SK-N-MC (cell line): ENCODE measurements at places on chromosomes 3 and 15.
A peak's percentile ranks its signal among the peaks of the same experiment; 100 is the strongest.

DNA sequence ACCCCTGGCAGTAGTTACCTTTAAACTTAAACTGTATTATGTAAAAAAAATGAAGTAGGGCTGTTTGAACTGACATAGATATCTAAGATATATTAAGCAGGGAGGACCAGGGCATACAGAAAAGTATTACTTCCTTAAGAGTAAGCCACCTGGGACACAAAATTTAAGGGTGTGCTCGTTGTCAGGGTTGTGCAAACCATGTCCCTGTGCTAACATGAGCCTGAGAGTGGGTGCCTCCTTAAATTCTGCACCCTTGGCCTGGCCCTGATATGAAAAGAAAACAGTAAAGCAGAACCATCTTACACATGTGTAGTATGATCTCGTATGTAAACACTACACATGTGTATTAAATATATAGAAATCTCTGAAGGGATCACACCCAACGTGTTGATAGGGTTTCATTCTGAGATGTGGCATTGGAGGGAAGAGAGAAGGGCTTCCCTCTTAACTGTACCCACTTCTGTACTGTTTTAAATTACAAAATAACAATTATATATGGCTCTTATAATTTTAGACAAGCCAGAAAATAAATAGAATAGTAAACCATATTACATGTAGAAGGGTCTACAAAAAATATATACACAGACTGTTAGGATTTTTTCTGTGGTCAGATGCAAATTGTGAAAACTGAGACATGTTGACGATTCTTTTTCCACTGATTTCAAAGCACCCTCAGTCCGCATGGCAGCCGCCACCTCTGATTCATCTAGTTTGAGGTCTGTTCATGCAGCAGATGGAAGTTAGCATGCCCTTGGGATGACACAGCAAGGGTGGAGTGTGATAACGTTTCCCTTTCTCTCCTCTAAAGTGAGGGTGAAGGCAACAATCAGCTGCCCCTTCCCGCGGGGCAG, 400.8 kb upstream of the PROK2 start:
- DNase-seq: no peak

- no peak for DNase-seq
Observed at GRCh38 chr3:180467177-180467576, 134.8 kb upstream of the TTC14 start.

GRCh38 chr15:63978511-63979261, 67.6 kb downstream of the DAPK2 start:
- DNase-seq: no peak

GRCh38 chr3:168342946-168343850, 247.5 kb upstream of the GOLIM4 start:
- DNase-seq: no peak

DNA sequence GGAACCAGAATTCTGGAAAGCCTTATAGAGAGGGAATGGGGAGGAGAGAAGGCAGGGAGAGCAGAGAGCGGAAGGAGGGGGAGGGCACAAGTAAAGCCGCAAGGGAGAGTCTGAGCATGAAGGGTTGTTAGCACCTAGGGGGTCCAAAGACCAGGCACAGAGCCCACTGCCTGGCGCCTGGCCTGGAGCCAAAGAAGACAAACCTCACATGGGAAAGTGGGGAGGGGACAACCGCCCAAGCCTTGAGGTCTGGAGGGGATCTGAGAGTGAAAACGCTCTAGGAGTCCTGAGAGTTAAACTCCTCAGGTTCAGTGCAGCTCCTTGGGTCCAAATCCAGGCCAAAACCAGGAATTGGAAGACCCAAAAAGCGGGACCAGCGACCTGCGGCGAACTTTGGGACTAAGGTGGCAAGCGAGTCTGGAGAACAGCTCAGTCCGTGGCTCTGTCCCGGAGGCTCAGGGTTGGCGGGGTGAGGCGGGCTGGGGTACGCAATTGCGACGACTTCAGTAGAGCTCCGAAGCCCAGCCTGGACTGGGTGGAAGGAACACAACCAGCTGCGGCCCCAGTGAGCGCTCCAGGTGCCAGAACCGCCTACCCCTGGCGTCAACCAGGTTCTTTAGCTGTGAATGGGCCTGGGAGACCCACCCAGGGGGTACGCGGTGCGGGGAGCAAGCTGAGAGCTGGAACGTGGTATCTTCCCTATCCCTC, 807 bp upstream of the INAFM2 start:
- peak; percentile 56 for DNase-seq

GRCh38 chr3:155743606-155744005, 1.3 kb downstream of the PLCH1 start:
- DNase-seq: no peak

DNA sequence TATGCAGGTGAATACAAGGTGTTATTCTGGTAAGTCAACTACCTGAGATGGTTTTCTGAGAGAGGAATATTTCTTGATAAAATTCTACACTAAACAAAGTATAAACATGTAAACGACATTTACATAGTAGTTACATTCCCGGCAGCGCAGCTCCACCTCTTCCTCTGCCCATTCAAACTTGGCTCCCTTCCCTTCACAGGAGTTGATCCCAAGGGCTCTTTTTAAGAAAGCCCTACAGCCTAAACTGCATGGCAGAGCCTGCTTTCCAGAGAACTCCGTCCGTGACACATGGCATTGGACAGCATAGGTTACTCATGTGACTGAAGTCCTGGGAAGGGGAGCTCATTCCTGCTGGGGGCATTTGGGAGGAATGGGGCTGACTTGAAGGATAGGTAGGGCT, 22.0 kb upstream of the LCTL start:
- no peak for DNase-seq

DNA sequence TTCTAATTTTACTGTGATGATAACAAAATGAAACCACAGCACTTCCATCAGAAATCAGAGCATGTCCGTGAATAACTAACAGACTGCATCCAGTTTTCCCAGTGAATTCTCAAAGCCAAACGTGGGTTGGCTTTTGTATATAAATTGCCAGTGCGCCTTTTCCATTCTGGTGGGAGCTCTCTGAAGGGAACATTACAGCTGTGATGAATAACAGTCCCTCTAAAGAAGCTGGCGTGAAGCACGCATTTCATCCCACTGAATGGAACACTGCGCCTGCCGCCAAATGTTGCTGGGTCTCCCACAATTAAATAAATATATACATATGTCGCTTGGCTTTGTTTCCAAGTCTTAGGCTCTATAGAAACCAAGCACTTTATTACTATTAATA, 113.0 kb upstream of the PFN2 start:
- DNase-seq: no peak

GRCh38 chr15:40115670-40116093, 7.0 kb upstream of the BMF start:
- DNase-seq: no peak

- no peak for DNase-seq
Observed at GRCh38 chr3:32842987-32843386, 25.2 kb downstream of the TRIM71 start.

DNA sequence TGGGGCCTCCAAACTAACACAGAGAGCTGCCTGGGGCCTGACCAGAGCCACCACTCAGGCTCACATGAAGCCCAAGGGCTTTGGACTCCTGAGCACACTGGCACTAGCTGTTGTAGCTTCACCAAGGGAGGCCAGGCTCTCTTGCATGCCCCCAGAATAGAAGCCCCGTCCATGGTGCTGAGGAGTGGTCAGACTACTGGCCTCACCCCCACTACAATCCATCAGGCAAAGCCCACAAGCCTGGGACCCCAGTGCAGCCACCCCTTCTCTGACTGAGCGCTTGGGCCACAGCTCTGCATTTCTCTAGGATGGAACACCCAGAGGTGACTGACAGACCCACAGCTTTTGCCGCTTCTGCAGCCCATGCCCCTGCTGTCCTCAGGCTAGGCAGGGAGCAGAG, 180.8 kb downstream of the PYDC2 start:
- no peak for DNase-seq

DNA sequence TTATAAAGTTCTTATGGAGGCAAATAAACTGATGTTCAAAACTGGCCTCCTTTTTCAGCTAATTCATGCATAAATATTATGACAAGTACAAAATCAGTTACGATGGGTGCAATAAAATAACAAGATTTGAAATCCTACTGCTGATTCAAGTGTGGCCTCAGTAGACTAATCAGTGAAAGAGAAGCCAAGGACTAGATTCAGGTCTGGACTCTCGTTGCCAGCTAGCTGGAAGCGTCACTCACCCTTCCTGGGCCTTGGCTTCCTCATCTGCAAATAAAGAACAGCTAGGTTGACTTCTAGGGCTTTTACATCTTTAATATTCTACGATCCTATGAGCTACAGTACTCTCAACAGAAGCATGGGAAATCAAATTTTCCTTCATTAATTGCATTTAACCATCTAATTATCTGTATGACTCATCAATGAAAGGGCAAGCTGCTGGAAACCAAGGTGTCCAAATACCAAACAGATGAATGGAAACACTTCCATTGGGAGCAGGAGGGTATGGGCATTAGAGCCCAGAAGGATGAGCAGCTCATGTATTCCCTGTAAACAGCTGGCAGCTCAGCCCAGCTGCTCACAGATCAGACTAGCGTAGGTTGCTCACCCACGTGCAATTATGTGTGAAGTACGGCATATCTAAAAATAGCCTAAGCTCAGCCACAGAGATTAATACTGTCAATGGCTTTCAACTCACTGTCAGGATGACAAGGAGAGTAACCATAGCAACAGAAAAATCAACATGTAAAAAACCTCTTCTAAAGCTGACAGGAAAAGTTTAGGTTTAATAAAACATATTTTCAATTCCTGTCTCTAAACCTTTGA, 294.8 kb downstream of the PLCL2 start:
- DNase-seq: no peak

GRCh38 chr3:12842469-12842868, 1.1 kb upstream of the RPL32 start:
- no peak for DNase-seq

GRCh38 chr3:80014576-80014975, 246.8 kb upstream of the ROBO1 start:
- DNase-seq: no peak

DNA sequence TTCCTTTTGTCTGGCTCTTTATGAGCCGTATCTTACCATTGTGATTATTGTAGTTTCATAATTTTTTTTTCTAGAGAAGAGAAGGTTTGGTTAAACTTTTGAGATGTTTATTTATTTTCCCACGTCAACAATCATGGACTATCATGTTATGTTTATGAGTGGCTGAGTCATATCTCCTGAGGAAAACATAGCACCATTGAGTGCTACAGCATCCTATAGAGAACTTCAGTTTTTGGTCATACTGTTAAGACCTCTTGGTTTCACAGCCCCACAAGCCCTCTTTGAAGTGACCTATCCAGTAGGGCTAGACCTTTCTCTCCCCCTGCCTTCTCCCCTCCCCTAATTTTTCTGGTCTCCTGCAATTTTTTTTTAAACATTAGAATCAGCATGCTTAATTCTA, 20.8 kb downstream of the PIK3CA start:
- DNase-seq: no peak

DNA sequence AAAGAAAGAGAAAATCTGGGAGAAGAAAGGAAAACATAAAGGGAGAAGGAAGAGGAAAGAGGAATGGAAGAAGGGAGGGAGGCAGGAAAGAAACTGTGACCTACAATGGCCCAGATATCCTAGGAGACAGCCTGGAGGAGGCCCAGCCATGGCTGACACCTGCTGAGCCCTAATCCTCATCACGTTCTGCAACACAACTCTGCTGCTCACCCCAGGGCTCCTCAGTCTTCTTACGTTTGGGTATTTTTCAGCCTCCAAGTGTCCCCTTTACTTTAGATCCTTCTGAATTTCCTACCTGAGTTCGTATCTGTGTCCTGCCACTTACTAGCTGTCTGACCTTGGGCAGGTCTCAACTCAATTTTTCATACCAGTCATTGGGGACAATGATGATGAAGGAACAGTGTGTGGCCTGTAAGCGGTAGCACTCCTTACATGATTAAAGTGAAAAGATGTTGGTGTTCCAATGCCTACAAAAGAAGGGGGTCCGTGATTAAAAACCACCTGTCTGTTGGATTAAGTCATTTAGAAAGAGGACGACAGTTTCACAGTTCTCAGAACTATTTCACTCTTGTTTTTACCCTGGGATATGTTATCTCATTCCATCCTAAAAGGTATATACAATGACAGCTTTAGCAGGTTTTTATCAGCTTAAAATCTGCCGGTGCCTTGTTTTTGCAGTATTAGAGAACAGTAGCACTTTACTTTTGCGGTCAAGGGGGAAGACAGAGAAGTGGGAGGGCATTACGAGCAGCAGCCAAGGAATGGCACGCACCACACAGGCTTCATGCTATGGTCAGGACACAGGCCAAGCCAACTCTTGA, 47.4 kb downstream of the CCR4 start:
- DNase-seq: no peak

DNA sequence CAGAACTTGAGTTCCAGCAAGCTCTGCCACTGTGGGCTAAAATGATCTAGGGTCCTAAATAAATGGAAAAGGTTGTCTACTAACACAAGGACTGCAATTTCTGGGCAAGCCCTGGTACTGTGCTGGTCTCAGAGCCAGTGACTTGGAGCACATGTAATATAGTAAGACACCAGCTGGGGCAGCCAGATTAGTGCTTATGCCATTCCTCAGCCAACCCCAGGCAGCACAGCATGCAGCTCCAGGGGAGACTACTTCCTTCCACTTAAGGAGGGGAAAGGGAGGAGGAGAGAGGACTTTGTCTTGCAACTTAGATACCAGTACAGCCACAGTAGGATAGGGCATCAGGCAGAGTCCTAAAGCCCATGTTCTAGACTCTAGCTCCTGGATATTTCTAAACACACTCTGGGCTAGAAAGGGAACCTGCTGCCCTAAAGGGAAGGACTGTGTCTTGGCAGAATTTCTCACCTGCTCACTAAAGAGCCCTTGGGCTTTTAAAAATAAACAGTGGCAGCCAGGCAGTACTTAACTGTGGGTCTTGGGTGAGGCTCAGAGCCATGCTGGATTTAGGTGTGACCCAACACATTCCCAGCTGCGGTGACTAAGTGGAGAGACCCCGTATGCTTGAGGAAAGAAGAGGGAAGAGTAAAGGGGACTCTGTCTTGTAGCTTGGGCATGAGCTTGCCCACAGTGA, 223.7 kb upstream of the BCHE start:
- no peak for DNase-seq

- DNase-seq: no peak
Observed at GRCh38 chr3:110021659-110022058, 684.3 kb upstream of the DPPA4 start.

DNA sequence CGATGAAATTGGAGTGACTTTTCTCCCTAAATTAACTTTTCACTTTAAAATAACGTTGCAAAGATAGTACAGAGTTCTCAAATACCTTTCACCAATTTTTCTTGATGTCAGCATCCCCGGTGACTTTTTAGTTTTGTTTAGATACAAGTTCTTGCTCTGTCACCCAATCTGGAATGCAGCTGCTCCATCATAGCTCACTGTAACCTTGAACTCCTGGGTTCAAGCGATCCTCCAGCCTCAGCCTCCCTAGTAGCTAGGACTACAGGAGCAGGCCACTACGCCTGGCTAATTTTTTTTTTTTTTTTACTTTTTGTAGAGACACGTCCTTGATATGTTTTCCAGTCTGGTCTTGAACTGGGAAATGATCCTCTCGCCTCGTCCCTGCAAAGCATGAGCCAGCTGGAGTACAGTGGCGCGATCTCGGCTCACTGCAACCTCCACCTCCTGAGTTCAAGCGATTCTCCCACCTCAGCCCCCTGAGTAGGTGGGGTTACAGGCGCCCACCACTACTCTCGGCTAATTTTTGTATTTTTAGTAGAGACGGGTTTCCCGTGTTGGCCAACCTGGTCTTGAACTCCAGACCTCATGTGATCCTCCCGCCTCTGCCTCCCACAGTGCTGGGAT, 747 bp downstream of the NSUN3 start:
- no peak for DNase-seq
